Hypothalamus (tissue), 51 donors: ENCODE measurements at places on chromosomes 16 and 17.

DNA sequence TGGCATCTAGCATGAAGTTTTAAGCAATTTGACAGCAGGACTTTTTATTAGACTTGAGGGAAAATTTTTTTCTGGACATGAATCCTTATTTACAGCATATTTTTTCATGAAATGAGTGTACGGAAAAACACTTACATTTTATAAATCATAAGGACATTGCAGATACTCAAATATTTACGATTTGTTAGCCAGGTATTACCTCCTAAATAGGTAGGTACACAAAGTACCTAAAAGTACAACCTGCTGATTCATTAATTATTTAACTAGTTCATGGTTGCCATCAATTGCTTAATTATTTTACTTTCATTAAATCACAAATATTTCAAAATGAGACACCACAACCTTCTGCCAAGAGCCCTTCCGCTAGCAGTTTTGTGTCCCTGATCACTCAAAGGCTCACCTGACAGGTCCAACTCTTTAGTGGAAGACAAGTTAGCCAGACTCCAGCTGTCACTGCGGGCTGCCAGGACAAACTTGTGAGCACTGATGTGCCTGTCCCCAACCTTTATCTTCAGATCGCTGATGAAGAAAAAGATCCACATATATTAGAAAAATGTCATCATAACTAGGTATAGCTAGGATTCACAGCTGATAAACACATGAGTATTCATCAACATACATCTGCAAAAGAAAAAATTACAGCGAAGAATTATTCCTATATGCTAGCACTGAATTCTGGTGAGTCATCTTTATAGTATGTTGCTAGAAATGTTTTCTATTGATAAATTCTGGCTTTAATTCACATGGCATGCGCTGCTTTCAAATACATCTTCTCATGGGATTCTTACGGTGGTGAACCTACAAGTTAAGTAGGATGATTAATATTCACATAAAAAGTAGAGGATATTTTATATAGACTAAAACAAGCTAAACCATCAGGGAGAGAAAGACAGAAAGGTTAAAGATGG lies 28.2 kb downstream of the ANKFY1 start:
- DNase-seq = no peak

DNA sequence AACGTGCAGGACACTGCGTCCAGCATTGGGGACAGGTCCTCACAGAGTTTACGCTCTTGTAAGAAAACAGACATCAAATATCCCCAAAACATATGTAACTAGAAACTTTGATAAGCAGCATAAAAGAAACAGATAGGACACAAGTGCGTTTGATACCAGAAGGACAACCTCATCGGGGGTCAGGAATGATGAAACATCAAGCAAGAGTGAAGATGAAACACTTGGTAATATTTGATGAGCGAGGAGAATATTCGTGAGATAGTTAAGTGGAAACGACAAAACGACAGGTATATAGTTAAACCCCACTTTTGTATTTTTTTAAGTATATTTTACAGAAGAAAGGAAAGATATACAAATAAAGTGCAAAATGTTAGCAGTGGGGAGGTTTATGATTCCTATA lies 55.9 kb downstream of the NXN start:
- DNase-seq = no peak

DNA sequence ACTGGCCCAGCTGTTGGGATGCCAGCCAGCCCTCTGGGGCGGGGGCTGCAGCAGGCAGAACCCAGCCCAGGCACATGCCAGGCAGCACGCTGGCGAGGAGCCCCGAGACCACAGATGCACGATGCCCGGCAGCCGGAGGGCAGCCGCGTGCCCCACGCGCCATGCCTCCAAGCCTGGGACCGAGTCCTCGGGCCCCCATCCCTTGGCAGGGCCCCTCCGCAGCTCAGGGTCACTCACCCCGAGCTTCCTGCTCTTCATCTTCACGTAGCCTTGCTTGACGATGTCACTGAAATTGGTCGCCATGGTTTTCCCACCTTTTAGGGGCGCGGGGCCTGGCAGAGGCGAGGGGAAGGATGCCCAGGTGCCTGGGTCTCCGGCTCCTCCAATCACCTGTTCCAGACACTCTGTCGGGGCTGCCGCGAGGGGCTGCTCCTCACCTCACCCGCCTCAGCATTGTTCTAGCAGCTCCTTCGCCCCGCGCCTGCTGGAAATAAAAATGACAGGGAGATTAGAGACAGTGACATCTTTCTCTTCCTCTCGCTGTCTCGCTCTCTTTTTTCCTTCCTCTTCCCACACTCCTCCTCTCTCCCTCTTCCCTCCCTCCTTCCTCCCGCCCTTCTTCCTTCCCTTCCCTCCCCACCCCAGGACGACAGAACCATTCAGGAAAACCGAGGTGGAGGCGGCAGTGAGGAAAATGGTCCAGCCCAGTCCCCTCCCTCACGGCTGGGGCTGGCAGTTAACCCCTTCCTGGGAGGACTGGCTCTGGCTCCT lies 6.9 kb downstream of the DOK4 start:
- DNase-seq = peak; percentile 4

DNA sequence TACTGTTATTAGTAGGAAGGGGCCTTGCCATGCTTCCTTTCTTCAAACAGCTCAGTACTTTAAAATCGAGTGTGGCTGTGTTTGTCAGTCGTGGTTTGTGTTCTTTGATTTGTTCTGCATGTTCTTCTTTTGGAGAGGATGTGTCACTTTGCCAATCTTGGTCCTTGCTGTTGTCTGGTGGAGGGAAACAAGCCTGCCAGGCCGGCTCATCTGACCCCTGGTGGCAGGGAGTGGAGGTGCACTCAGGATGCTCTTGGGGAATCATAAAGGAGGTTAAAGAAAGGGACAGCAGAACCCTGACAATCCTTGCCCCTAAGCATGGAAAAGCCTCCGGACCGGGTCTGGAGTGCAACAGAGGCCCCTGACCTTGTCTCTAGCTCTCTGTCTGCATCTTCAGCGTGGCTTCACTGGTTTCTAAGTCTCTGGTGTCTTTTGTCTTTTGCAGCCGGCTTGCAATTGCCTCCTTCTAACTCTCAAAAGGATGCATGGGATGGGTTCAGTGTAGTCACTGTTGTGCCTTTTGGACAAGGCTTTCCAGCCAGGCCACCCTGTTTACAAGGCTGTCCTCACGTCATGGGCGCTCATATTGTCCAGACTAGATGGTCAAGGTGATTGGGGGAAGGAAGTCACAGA lies 135.8 kb downstream of the WWOX start:
- DNase-seq = peak; percentile 82

GRCh38 chr17:60463157-60463835 lies 41.0 kb downstream of the CHCT1 start:
- no peak for DNase-seq

DNA sequence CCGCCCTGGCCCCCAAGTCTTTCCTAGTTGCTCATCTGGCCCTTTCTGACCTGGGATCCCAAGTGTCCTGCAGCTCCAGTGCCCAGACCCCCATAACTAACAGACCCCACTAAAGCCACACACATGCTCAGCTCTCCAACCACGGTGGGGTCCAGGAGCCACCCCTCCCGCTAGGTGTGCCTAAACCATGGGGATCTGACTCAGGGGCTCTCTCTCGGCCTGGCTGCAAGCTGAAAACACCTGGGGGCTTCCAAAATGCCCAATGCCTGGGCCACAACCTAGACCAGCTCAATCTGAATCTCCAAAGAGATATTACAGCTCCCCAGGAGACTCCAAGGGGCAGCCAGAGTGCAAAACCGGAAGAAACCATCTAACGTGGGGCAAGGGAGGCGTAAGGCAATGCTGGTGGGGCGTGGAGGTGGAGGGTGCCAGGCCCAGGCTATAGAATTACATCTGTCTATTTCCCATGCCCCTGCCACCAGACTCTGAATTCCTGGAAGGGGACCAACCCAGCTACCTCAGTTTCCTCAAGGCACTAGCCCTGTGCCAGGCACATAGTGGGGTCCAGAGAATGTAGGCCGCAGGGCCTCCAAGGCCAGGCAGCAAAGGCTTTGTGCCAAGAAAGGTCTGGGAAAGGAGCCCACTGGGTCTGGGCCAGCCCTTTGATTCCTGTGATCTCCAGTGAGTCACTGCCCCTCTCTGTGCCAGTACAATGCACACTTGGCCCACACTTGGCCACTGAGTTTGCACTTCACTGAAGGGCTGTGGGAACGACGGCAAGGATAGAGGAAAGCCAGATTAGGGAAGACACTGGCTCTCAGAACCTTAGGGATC lies 3.3 kb downstream of the CD2BP2 start:
- DNase-seq = peak; percentile 15

- DNase-seq = peak; percentile 30
These were observed 167.1 kb downstream of the HAPSTR1 start for GRCh38 chr16:9258423-9259051.

DNA sequence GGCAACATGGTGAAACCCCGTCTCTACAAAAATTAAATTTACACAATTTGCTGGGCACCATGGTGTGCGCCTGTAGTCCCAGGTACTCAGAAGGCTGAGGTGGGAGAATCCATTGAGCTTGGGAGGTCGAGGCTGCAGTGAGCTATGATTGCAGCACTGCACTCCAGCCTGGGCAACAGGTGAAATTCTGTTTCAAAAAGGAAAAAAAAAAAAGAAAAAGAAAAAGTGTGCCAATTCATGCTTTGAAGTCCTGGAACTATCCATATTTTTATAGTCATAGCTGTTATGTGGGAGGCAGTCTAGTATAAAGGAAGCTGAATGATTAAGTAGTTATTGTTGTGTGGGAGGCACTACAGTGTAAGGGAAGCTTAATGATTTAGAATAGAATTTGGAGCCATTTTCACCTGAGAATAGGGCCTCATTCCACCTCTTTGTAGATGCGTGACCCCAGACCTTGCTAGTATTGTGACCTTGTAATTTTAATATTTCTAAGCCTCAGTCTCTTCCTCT lies 31.6 kb downstream of the IQCK start:
- no peak for DNase-seq

- no peak for DNase-seq
These were observed 13.9 kb downstream of the GPR142 start for GRCh38 chr17:74380959-74381808.

DNA sequence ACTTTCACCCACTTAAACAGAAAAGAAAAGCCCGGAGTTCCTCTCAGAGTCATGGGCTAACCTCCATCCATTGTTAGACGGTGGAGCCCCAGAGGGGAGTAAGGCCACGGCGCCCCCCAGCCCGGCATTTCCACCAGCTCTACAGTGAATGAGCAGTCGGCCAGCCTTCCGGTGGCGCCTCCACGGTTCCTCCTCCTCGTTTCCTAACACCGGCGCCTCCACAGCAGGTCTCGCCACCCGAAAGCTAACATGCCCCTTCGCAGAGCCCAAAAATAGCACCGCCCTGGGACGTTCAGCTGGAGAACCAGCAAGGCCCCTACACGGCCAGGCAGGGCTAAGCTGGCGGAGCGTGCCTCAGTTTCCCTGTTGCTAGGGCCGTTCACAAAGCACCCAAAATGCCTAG lies 858 bp downstream of the MMD start:
- DNase-seq = no peak

GRCh38 chr17:14731591-14731990 lies 430.7 kb downstream of the HS3ST3B1 start:
- no peak for DNase-seq

GRCh38 chr16:19876501-19877059 lies 8.1 kb downstream of the GPRC5B start:
- no peak for DNase-seq

DNA sequence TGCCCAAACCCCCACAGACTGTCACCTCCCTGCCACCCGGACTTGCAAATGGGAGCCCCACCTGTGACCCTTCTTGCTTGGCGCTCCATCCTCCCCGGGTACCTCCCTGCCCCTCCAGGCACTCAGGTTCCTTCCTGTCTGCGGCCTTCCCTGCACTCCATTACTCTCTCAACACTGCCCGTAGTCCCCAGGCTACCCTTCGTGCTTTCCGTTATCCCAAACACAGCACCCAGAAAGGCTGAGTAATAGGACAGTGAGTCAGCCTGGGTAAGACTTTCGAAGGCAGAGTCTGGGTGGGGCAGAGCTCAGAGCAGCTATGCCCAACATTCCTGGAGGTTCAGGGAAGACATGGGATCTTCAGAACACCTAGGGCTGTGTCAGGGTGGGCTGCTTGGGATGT lies 16.6 kb upstream of the C16orf74 start:
- no peak for DNase-seq

DNA sequence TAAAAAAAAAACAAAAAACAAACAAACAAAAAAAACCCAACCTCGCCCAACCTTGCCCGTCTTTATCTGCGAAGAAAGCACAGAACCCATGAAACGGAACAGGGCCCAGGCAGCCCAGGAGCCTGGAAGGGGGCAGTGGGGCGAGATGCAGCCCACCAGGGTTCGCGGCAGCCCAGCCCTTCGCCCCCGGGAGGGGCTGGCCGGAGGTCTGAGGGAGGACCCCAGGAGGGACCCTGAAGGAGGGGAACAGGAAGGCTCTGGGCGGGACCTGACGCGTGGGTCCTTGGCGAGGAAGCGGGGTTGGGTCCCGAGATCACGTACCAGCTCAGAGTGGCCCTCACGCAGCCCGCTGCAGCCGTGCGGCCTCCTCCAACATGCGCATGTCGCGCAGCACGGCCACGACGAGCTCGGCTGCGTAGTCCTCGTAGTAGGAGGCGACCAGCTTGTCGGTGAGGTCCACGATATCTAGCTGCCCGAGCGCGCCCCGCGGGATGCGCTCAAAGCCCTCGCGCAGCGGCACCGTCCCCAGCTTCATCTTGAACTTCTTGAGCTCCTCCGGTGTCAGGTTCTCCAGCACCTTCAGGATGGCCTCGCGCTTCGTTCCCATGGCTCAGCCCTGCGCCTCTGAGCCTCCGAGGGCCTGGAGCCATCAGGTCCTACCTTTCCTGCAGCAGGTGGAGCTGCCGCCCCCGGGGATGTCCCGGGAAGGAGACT lies at the start of gene PYDC1:
TSS of gene PYDC1 (minus strand) at position 714 of the 714 bp plus-strand sequence. CDS start at position 607, 107 bp downstream.
- DNase-seq = no peak

DNA sequence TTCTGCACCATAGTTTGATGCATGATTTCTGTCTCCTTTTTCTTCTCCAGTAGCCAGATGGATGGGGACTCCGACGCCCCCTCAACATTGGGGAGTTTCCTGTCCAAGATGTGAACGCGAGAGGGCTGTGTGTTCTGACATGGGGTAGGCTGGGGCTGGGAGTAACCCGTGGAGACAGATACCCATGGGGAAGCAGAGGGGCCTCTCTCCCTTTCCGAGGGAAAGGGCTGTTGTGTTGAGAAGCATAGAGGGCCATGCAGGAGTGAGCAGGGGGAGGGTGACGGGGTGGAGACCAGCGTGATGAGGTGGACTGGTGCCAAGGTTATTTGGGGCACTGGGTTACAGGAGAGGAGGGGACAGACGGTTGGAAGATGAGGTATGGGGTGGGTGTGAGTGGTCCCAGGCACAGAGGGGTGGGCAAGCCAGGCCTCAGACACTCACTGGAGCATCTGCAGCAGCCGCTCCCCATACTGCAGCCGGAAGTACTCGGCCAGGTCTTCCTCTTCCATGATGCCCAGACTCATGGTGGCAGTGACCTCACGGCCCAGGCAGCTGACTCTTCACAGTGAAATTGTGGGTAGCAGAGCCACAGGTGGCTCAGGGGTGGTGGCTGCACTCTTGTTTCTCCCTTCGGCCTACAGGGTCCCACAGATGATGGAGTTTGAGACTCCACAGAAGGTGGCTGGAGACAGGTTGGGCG lies 400 bp downstream of the CCDC42 start:
- no peak for DNase-seq

- DNase-seq = no peak
These were observed 1287.8 kb upstream of the CDH8 start for GRCh38 chr16:63323722-63324705.
